Activated CD8-positive, alpha-beta memory T cell treated with anti-CD3 and anti-CD28 coated beads for 4 hours (primary cell): ENCODE measurements at places on chromosomes 11 and 22.

GRCh38 chr22:19569276-19569640, 45.0 kb upstream of the CLDN5 start:
- DNase-seq, result no peak

DNA sequence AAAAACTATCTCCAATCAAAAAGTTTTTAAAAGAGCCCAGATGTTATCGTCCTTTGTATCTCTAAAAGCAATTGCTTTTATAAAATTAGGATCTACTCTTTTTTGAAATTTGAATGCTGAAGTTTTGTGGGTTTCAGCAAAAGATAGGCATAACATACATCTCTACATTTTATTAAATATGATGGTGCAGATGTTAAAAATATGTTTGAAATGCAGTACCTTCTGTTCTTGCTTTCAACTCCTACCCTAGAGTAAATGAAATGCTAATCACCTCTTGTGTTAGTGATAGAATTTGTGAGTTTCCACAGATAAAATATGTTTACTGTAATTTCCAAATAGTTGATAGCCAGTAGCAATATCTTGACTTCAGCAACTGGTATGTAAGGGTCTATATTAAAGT, 95.7 kb upstream of the VPREB1 start:
- DNase-seq, result no peak

GRCh38 chr11:18785411-18785810, 6.2 kb downstream of the PTPN5 start:
- DNase-seq, result no peak

DNA sequence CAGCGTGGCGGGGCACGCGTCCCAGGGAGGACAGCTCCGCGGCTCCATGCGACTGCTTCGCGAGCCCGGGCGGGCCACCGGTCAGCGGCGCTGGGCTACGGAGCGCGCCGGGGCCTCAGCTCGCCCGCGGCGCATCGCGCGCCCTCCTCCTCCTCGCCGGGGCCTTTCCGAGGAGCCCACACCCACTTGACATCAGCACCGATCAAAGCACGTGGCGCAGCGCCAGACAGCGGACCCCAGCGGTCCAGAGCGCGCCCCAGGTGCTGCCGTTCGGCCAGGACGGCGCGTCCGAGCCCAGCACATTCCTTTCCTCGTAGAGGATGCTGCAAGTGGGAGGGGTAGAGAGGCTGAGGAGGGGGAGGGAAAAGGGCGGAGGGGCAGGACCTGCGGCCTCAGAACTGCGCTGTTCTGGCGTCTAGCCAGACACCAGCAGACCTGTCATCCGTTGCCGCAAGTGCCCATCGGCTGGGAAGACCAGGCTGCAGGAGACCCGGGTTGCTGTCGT, 88.6 kb downstream of the PLEKHA7 start:
- DNase-seq, result no peak

DNA sequence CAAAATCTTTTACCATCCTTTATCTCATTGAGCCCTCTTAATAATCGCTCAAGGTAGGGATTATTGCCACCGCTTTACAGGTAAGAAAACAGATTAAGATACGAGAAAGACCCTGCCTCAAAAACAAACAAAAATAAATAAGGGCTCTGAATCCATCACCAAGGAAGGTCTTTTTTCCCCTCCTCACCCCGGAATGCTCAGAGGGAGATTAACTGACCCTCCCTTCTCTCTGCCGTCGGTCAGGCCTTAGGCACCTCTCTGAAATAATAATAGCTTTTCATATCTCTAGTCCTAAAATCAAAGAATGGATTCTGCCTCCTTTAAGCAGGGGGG, 620 bp upstream of the ATG2A start:
- DNase-seq, result no peak

DNA sequence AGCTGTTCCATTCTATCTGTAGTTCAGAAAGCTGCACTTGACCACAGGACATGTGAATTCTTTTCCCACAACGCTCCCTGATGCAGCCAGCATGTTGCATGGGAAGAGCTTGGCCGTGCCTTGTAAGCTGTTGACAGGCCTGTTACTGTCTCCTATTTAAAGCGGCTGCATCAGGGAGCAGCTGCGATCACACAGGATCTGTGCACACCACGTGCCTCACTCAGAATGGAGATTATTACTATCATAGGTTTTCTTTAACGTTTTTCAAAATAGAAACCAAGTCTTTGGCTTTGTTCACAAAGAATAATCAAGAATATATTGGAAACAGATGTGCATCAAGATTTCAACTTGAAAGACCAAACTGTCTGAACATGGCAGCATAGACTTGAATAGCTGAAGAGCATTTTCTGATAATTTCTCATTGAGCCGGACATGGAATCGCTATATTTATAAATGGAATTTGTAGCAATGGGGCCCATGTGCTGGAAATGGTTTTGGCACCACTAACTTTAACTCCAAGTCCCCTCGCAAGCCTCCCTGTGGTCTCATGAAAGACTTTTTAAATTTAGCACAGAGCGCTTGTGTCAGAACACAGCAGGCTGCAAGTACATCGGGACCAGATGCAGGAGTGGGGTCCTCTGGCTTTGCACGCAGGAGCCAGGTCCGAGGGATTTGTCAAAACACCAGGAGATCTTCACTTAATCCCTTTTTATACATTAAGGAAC, 40.8 kb upstream of the MYO18B start:
- DNase-seq, result no peak

DNA sequence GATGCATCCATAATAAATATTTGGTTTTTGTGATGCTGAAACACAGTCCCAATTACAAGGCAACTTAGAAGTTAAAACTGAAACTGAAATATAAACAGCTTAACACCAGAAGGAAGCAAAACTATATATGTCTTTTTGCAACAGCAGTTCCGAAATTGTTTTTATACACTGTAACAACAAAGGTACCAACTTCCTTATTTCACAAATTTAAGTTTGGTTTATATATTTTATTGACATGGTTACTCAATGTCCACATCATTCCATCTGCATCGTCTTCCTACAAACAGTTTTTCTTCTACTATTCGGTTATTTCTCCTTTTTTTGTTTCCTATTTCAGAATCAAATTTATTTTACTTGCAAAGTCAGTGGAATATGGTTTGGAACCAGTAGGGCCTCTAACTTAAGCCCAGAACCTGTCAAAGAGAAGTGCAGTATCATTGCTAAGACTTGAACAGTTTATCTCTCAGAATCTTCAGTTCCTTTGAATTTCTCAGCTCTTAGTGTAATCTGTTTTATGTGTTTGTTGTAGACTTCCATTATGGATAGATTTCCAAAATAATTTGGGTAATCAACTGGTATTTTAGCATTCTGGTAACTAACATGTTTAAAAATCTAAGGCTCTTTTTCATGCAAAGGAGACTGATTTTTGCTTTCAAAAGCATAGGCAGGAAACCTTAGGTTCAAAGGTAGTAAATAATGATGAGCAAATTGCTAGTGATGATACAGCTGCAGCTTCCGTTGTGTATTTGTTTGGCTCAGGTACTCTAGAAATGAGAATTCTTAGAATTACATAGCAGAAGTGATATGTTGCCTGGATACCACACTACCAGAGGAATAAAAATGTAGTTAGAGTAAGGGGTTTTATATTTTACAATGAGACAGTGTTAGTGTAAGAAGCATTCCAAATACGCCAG, 8.2 kb upstream of the HSPA8 start:
- no peak for DNase-seq
